Transverse colon (tissue), 4 donors: ENCODE measurements at places on chromosomes 4 and X. TPM values are rescaled to one million over a fixed set of nuclear protein-coding genes. Genes with fewer than 3 reads are reported as not detected.
A peak's percentile ranks its signal among the peaks of the same experiment; 100 is the strongest.

DNA sequence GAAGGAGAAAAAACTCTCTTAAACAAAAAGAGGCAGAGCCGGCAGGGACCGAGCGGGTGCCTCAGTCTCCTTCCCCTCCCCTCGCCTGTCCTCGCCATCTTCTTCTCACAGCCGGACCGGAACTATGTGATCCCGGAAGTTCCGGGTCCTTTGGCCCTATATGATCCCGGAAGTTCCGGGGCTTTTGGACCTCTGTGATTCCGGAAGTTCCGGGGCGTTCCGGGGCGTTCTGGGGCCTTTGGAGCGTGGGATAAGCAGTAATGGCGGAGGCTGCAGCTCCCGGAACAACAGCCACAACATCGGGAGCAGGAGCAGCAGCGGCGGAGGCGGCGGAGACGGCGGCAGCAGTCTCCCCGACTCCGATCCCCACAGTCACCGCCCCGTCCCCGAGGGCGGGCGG, 98.9 kb upstream of the MED14 start:
- no peak for DNase-seq

- DNase-seq = no peak
These were observed 7.0 kb upstream of the ANK2 start for GRCh38 chr4:113042502-113042901.

MTMR8 gene
- 11.2 TPM for total RNA-seq

SFRP2 gene
- 21.7 TPM for total RNA-seq

- no peak for DNase-seq
These were observed 50.5 kb upstream of the RAB33B start for GRCh38 chr4:139403462-139403861.

- DNase-seq = no peak
These were observed 84.1 kb upstream of the MAGEA4 start for GRCh38 chrX:151828439-151829080.

EFHC2 gene
- total RNA-seq = not detected

ARX gene
- not detected for total RNA-seq

GRCh38 chrX:42119076-42119475, 195.7 kb upstream of the CASK start:
- DNase-seq = no peak

GRCh38 chr4:98706200-98706813, 47.9 kb upstream of the TSPAN5 start:
- no peak for DNase-seq

ADRA2C gene
- 1.1 TPM for total RNA-seq

DNA sequence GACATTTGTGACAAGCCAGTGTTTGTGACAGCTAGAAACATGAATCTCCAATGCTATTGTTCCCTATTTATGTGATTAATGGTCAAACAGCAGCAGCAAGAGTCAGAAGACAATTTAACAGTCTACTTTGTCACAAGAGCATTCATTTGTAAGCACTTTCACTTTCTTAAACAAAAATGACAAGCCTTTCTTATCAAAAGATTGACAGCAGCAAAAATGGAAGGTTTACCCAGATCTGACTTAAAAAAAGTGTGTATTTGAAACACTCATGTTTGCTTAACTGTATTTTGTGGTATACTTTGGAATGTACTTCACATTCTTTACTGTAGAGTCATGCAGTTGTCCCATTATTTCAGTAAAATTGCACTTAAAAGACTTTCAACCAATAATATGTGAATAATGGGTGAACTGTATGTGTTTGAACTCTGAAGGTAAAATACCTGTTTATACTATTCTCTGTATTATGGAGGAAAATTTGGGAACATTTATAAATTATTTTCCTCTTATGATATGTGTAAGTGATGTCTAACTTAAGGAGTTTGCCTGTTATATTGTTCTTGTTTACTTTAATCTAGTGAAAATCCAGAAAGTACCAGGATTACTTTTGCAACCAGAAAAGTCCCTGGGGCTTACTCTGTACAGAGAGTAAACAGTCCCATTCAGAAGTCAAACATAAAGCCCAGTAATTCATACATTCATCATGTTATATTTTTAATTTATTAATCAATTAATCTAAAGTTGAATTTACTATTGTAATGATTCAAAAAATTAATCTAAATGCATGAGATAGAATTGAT, 314.9 kb upstream of the TRAM1L1 start:
- DNase-seq = no peak

DNA sequence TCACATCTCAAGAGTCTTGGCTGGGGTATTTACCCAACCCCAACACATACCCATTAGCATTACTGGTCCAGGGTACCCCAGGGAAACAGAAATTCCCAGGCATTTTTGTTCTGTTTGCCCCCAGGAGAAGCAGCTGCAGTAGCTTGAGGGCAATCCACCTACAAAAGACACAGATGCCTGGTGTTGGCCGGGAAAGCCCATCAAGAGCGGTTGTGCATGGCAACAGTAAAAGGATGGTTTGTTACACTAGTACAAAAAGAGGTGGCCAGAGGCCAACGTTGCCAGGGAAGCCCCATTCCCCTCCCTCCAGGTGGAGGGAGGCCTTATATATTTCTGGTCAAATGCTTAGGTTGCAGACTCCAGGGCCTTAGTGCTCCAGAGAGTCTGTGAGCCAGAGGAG, 637.8 kb downstream of the BCOR start:
- DNase-seq = no peak

DNA sequence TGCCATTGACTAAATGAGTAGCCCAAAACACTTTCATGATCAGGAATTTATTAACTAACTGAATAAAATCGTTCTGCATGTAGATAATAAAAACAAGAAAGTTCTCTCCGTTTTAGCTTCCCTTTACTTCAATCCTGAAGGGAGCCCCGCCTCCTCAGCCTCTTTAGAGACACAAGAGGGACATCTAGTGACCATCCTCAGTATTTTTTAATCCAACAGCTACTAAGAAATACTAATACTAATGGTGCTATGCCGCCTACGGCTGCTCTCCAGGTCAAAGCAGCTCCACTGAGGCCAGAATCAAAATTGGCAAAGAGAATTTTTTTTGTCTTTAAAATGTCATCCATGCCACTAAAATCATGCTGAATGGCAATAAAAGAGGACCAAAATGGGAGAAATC, 3.2 kb upstream of the PCDH19 start:
- DNase-seq = peak; percentile 33

DNA sequence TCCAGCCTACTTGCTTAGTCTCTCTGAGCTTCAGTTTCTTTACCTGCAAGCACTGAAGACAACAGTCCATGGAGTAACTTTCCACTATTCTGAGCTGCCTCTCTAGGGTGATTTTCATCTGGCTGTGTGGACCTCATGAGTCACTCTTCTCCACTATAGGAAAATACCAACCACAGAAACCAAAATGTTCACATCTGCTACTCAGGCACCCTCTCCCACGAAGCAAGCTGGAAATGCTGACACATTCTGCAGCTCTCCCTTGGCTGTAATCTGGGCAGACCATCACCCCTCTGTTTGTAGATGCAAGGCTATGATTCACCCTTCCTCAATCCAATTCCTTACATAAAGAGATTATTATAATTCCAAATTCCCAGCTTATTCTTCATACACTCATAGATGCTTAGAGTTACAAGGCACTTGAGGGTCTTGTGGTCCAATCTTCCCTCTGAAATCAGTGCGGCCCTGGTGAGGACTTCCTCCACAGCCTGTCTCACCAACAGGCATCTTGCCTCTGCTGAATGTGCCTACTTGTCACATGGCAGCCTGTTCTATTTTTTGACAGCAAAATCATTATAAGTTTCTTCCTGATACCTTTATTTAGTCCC, 97.0 kb upstream of the LNX1 start:
- DNase-seq = no peak
